ENCODE measurements at places on chromosomes 7 and 10.
A peak's percentile ranks its signal among the peaks of the same experiment; 100 is the strongest.

DNA sequence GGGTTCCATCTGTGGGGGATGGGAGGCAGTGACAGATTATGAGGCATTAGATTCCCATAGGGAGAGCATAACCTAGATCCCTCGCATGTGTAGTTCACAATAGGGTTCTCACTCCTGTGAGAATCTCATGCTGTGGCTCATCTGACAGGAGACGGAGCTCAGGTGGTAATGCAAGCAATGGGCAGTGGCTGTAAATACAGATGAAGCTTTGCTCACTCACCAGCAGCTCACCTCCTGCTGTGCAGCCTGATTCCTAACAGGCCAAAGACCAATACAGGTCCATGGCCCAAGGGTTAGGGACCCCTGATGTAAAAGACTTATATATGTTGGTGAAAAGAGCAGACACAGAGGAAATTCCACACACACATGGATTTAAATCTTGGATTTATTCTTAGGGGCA is 370.2 kb downstream of the NRG3 start:
- no peak for DNase-seq

GRCh38 chr10:87092861-87093631 is 1.6 kb downstream of the GLUD1 start:
- peak; percentile 29 for DNase-seq

- DNase-seq, result no peak
These were observed 85.4 kb upstream of the PHYHIPL start for GRCh38 chr10:59090817-59091622.

- DNase-seq, result no peak
These were observed 259.2 kb downstream of the HDAC9 start for GRCh38 chr7:18754766-18755165.

GRCh38 chr7:127504715-127505114 is 80.7 kb downstream of the GCC1 start:
- no peak for DNase-seq

GRCh38 chr7:115933471-115933870 is 97.1 kb downstream of the TFEC start:
- DNase-seq, result no peak

DNA sequence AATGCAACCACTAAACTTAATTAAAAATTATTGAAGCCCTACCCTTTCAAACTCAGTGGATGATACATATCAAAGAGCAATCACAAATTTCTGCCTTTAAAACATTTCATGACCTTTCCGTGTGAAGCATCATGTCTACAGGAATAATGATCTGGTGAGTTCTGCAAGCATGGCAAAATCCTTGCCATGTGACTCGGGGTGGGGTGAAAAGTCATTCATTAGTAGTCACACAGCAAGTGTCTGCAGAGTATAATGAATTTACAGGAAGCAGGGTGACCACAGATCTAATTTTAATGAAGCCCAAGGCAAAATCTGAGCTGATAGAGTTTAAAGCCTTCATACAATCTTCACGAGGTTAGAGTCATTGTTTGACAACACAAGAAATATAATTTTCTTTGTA is 351.9 kb downstream of the THSD7A start:
- no peak for DNase-seq

DNA sequence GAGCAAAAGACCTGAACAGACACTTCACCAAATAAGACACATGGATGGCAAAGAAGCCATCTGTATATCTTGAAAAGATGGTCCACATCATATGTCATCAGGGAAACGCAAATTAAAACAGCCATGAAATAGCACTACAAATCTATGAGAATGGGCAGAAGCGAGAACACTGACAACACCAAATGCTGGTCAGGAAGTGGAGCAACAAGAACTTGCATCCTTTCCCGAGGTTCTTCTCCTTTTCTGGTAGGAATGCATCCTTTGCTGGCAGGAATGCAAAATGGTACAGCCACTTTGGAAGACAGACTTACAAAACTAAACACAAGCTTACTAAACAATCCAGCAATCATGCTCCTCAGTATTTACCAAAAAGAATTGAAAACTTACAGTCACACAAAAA is 60.0 kb downstream of the PIK3AP1 start:
- no peak for DNase-seq

DNA sequence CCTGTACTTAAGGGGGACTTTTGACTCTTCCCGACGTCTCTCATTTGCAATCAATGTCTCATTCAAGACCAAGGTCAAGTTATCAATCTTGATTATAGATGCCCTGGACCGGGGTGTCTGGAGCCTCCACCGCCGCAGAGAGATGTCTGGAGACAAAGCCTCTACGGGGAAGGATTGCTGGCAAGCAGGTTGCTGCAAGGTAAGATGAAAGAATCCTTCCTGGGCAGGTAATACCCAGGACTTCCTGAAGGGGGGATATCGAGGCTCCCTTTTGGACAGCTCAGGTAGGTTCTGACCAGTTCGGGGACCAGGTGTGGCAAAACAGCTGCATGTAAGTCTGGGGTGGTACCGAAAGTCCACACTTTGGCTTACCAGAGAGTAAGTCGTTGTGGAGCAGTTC is 12.5 kb upstream of the CUX1 start:
- DNase-seq, result no peak

DNA sequence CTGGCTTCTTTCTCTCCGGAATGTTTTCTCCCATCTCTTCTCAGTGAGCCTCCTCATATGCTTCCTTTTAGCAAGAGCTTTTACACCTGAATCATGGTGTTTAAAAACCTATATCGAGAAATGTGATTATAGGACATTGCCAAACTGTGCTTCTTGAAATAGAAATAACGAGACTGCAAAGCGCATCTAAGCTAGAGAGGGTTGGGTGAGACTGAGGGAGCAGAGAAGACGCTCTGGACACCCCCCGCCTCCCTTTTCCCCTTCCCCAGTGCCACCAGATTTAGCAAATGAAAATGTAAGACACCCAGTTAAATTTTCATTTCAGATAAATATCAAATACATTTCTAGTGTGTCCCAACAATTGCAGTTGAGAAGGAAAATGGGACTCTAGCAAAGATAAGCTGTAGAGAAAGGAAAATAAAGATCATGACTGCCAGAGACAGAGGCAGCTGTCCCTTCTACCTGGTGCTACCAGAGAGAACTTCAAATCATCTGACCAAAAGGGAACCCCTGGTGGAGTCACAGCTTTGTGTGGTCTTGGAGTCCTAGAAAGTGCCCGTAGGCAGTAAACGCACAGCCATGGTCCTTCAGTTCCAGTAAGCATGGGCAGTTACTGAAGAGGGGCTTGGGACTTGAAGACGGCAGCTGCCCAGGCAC is 14.6 kb downstream of the GSDME start:
- DNase-seq, result no peak

DNA sequence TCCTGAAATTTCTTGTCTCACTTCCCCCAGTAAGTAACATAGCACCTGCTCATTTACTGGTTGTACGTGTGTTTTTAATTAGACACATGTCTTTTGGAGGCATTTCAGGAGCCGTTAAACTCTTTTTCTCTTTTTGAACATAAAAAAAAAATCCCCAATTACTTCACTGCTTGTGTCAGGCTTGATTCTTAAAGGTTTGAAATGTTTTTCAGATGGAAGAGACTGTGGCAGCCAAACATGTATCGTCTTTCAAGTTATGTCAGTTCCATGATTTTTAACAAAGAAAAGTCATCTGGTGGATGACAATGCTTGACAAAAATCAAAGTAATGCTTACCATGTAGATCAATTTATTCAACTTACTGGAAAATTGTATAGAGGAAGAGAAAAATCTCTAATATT is 585.8 kb downstream of the GATA3 start:
- no peak for DNase-seq

GRCh38 chr10:126158133-126158892 is 230.0 kb downstream of the ADAM12 start:
- no peak for DNase-seq
